T-helper 22 cell (primary cell): ENCODE measurements at places on chromosomes 5 and 9.

GRCh38 chr5:149584121-149584520 lies 2.8 kb downstream of the ARHGEF37 start:
- no peak for DNase-seq

DNA sequence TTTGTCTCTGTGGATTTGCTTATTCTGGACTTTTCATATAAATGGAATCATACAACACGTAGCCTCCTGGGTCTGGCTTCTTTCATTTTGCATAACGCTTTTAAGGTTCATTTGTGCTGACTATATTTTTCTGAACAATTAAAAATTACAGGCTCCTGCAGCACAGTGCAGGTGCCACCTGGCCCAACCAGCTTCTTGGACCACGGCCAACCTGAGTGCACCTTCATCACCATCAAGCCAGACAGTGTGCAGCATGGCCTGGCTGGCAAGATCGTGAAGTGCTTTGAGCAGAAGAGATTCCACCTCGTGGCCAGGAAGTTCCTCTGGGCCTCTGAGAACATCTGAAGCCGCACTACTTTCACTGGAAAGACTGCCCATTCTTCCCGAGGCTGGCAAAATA lies 53.5 kb upstream of the COL15A1 start:
- no peak for DNase-seq

GRCh38 chr9:69036799-69037198 lies 1.2 kb downstream of the FXN start:
- DNase-seq: no peak

DNA sequence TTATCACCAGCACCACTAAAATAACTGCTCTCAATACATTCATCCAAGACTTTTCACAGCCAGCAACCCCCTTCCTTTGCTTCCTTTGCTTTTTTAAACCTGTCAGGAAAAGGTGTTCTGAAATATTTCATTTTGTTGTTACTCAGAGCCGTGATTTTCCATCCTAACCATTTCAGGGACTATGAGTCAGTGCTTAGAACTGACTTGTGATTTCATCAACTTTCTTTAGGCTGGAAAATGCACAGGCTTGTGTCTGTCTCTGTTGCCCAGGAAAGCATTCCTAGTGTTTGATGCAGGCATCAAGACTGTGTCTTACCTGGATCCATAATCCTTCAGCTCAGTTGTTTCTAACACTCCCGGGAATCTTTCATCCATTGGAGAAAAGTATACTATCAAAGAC lies 805.6 kb downstream of the BRINP1 start:
- no peak for DNase-seq

- no peak for DNase-seq
Observed at GRCh38 chr5:176362233-176362490, 598 bp upstream of the KIAA1191 start.

DNA sequence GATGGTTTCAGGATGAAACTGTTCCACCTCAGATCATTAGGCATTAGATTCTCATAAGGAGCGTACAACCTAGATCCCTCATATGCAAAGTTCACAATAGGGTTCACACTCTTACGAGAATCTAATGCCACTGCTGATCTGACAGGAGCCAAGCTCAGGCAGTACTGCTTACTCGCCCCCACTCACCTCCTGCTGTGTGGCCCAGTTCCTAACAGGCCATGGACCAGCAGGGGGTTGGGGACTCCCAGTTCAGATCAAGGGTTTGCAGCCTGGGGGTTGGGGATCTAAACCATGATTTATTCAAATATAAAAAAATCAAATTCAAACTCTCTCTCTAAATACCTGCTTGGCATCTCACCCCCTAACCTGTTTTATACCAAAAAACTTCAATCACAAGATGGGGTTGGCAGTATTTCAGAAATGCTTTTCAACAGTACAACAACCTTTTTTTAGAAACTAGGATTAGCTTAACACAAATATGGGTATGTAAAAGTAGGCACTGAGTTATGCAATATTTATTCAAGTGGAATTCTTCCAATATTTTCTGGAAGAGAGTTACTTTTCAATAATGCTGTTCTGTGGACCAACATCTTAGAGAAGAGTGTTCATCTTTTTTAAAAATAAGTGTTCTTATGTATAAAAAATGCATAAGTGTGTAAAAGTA lies 30.1 kb upstream of the SLC12A2 start:
- no peak for DNase-seq

- DNase-seq: no peak
Observed at GRCh38 chr5:107812570-107813141, 141.9 kb upstream of the EFNA5 start.

DNA sequence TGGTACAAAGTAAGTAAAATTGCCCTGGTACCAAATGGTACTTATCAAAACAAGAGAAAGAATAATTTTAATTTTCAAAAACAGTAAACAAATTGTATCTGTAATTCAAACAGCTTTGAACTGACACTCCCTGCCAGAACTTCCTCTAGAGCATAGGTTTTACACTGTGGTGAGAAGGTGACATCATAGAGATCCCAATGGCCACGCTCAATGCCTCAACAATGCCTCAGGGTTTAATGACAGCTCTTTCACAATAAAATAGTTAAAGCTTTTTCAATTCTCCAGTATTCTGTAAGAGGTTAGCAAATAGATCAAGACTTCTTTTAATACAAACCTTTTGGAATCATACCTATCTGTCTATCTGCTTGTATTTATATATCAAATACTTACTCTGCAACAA lies 437.1 kb downstream of the PRR16 start:
- no peak for DNase-seq

GRCh38 chr5:146538432-146538831 lies 22.4 kb upstream of the GPR151 start:
- DNase-seq: no peak

DNA sequence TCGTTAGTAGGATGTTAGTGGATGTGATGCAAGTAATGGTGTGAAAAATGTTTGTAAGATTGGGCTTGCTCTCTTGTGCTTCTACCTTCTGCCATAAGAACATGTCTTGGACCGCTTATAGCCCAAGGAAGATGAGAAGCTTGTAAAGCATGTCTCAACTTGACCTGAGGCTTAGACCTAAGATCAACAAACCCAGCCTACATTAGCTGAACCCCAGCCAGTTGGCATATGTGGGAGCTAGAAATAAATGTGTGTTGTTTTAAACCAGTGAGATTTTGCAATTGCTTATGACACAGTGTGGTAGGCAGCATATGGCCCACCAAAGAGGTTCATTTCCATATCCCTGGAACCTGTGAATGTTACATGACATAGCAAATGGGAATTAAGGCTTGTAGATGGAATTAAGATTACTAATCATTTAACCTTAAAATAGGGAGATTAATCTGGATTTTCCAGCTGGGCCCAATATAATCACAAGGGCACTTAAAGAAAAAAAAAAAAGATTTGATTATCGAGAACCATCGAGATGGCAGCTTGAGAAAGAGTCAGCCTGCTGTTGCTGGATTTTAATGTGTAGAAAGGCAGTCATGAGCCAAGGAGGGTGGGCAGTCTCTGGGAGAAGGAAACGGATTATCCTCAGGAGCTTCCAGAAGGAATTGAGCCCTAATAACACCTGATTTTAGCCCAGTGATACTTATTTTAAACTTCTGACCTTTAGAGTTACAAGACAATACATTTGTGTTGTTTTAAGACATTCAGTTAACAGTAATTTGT lies 27.3 kb upstream of the EDIL3 start:
- DNase-seq: no peak

GRCh38 chr5:83281658-83282057 lies 189.9 kb upstream of the VCAN start:
- DNase-seq: no peak

DNA sequence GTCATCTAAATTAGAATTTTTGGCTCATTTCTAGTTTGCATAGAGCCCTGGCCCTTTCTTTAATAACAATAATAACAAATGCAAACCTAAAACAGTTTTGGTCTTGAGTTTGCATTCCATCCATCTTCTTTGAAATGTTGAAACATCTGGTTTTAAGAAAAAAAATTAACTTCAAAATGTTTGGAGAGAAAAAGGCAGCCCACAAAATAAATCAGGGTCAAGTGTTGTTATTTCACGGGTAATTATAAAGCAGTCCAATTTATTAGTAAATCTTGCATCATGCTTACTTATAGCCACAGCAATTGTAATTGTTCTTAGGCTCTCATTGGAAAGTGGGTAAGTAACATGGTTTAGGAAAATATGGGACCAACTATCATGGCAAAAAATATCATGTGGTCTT lies 247.0 kb upstream of the MEF2C start:
- DNase-seq: no peak

GRCh38 chr5:4511996-4512656 lies 628.0 kb upstream of the ADAMTS16 start:
- no peak for DNase-seq

GRCh38 chr5:16889203-16889971 lies 46.7 kb downstream of the MYO10 start:
- DNase-seq: no peak
